ENCODE measurements at places on chromosomes 2 and 18. TPM values are rescaled to one million over a fixed set of nuclear protein-coding genes. Genes with fewer than 3 reads are reported as not detected.
A peak's percentile ranks its signal among the peaks of the same experiment; 100 is the strongest.

Gene GKN2
- not detected for total RNA-seq

- H3K4me1 ChIP-seq, result peaks cover 30% of the 10 kb centered on the region
- H3K27ac ChIP-seq, result peak overlapping the region; percentile 99
- H3K36me3 ChIP-seq, result peaks cover 15% of the 10 kb centered on the region
- no peaks in the 10 kb centered on the region for H3K27me3 ChIP-seq
- peak overlapping the region; percentile 47 for H3K4me3 ChIP-seq
- peak; percentile 97 for DNase-seq
Measured at GRCh38 chr2:1625281-1626001, 118.9 kb downstream of the PXDN start.

Gene C2orf92
- 2.9 TPM for total RNA-seq

DNA sequence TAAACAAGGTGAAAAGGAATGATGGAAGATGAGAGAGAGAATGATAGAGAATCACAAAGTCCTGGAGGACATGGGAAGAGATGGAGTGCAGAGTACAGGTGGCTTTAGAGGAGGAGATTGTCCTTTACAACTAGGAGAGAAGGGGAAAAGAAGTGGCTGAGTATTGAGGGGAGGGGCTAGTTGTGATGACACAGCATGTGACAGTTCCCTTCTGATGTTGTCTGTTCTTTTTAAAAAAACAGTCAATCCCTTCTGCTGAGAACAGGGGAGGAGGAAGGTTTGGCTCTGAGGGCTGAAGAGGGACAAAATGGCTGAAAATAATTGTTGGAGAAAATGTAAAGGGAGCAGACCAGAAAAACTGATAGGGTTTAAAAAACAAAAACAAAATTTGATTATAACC lies 44.0 kb downstream of the STEAP3 start:
- no peak overlapping the region for H3K4me3 ChIP-seq
- DNase-seq, result no peak
- no peaks in the 10 kb centered on the region for H3K4me1 ChIP-seq
- no peaks in the 10 kb centered on the region for H3K36me3 ChIP-seq
- H3K27me3 ChIP-seq, result no peaks in the 10 kb centered on the region

DNA sequence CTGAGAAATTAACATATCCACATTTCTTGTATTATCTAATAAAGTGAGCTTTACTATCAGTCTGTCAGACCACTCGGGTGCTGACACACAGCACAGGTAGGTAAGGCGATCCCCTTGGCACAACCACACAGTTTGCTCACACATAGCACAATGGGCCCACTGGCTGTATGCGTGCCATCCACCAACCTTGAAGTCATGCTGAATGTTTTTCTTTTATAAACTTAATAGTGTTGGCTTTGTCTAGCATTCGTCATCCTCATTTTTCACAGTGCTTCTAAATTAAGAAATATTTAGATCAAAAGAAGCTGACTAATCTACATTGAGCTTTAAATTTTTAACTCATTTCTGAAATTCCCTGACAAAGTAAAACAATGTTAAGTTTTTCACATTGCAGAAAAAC lies 50.0 kb upstream of the PAPOLG start:
- no peaks in the 10 kb centered on the region for H3K4me1 ChIP-seq
- H3K27me3 ChIP-seq, result no peaks in the 10 kb centered on the region
- H3K4me3 ChIP-seq, result no peak overlapping the region
- H3K36me3 ChIP-seq, result no peaks in the 10 kb centered on the region

Measured in GM23338 (cell line).